Stimulated activated CD8-positive, alpha-beta memory T cell treated with anti-CD3 and anti-CD28 coated beads, Interleukin-2, amount 100 ng/mL, for 1 hour (primary cell): ENCODE measurements at places on chromosomes 16 and 17.

DNA sequence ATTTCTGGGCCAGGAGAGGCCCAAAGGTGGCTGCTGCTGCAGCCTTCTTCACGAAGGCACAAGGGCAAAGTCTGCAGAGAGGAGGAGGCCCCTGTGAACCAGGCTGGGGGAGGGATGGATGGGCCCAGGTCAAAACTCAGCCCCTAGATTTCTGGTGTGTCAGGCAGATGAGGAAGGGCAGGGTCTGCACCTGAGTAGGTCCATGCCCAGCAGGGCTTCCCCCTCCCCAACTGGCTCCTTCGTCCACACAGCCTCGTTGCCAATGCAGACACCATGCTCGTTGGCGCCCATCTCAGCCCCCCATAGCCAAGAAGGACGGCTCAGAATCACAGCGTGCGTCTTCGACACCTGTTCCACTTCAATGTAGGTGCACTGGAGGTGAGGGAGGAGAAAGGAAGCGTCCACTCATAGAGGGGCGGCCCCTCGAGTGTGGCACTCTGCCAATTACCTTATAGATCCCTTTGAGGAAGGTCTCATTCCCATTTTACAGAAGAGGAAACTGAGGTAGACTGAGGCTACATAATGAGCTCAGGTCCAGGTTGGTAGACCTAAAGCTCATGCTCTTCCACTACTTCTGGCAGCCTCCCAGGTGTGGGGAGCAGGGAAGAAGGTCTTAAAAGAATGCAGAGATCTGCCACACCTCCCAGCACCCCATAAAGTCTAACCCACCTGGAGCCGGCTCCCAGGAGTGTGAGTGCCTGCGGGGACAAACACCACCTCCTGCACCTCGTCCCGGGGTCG lies 902 bp downstream of the SCRN2 start:
- DNase-seq = no peak

DNA sequence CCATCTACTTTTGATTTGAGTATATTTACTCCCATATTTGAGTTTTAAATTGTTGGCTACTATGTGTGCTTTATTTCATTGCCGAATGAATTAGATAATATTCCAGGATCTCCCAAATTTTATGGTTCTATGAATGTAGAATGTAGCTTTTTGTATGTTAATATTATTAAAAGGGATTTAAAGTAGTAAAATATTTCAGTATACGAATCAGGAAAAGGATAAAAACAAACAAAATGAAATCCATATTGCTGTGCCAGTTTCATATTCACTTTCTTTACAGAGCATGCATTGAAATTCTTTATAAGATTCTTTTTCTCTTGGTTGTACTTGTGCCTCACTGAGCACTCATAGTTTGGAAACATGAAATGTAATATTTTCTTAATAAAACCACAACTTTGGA lies 155.1 kb downstream of the CHD9 start:
- no peak for DNase-seq

DNA sequence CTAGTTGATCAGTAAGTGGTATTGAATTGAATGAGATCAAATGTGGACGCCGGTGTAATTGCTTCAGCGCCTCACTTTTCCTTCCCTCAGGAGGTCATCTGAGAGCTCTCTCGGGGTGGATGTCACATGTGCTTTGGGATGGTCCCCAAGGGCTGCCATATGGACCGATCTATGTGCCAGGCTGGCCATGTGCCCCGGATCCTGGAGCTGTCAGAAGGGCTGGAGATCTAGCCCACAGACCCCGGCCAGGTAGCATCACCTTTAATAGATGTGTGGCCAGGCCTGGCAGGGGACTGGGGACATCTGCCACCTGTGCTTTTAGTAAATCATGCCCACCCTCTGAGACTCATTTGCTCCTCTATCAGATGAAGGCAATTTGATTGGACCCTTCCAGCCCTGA lies 95.3 kb upstream of the CRHR1 start:
- no peak for DNase-seq

DNA sequence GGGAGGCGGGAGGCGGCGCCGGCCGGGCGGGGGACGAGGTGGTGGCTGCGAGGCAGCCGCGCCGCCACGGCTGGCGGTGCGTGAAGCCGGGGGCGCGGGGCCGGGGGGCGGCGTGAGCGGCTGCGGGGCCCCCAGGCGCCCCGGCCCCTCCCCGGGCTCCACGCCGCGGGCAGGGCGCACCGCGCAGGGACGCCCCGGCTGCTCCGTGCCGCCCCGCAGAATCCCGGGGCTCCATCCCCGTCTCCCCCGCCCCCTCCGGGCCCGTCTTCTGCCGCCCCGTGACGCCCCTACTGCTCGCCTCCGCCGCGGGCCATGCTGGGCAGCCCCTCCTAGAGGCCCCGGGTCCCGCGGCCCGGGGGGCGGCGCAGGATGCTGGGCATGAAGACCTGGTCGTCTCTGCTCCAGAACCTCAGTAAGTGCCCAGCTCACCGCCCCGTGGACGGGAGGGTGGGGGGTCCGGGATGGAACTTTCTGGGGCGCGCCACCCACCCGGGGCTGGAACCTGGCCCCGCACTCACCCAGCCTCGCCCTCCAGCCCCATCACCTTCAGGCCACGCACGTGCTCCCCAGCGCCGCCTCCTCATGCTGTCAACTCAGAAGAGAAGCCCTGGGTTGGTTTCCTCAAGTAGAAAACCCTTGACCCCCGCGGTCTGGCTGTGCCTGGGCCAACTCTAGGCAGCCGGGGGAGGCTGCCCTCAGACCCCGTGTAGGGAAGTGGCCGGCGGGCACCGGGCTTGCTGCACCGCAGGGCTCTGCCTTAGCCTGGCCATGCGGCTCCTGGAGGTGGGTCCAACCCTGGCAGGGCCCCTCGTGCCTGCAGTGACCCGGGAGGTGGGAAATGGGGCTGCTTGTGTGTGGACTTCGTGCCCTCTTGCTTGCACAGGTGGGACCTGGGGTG lies 150.2 kb upstream of the GSE1 start:
- DNase-seq = no peak

DNA sequence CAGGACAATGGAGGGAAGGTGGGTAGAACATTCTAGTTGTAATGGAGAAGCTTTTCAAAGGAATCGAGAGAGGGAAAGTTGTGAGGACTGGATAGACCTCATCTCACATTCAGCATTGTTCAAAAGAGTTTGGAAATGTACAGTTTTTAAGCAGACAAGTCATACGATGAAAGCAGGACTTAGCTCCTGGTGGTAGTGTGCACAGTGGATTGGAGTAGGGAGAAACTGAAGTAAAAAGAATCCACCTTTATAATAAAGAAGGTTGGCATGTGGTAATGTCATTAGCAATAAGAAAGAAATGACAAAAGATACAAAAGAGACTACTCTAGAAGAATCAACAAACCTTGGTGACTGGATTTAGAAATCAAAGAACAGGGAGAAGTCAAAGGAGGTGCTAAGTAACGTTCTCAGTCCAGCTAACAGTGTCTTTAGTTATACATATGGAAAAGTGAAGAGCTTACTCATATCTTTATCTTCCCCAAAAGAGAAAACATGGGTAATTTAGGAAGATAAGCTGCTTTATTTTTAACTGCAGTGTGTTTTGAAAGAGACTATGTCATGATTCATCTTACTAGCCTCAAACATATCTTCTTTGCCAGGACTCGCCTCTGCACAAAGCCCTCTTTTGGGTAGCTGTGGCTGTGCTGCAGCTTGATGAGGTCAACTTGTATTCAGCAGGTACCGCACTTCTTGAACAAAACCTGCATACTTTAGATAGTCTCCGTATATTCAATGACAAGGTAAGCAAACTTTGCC lies 18.7 kb upstream of the EVI2A start:
- DNase-seq = no peak

- DNase-seq = no peak
Measured at GRCh38 chr17:29195465-29196081, 15.4 kb upstream of the MYO18A start.

DNA sequence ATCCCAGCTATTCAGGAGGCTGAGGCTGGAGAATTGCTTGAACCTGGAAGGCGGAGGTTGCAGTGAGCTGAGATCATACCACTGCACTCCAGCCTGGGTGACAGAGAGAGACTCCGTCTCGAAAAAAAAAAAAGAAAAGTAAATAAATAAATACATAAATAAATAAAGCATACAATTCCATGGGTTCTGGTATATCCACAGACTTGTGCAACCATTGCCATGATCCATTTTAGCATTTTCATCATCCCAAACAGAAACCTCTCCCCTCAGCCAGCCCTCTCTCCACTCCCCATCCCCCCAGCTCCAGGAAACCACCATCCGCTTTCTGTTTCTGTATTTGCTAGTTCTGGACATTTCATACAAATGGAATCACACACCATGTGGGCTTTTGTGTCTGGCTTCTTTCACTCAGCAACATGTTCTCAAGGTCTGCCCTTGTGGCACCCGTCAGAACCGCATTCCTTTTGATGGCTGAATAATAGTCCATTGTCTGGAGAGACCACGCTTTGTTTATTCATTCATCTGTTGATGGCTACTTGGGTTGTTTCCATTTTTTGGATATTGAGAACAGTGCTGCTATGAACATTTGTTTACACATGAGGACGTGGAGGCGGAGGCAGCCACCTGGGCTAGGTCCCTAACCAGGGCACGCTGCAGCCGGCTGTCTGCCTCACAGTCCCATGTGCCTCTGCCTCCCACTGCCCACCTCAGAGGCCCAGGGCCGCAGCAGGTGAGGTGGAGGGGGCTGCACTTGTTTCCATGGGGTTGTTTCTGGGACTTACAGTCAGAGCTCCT lies 76.2 kb downstream of the NT5M start:
- no peak for DNase-seq

GRCh38 chr17:8823279-8823678 lies 24.1 kb upstream of the MFSD6L start:
- DNase-seq = no peak

- no peak for DNase-seq
Measured at GRCh38 chr16:79503511-79503910, 97.0 kb downstream of the MAF start.

DNA sequence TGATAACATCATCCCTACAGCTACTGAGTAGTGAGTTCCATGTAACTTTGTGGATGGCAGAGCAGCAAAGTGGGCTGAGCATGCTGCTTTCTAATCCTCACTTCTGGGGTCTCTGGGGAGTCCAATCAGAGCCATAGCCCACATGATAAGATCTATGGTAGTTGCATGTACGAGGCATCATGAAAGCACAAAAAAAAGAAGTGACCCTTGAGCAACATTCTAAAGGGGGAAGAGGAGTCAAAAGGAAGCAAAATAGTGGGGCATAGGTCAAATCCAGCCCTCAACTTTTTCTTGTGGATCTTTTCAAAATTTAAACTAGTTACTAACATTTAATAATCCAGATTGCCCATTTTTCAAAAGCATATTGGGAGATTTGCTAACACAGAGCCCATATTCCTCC lies 208.5 kb upstream of the TOX3 start:
- no peak for DNase-seq

DNA sequence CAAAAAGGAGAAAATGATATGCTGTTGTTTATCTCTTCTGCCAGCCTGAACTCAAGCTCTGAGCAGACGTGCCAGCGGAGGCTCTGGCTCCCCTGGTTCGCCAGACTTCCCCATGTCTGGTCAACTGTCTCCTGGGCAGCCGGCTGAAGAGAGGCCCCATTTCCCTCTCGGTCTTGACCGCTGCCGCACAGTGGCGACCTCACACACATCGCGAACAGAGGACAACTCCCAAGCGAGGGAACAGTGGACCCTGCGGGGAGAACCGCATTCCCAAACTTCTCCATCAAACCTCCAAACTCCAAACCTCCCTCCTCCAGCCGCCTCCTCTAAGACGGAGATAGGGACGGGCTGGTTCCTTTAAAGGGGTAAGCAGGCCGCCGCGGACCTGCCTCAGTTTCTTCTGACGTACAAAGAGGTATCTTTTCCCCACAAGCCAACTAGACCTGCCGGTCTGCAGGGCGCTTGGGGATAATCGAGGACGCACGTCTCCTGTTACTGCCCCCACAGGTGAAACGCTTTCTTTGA lies 24.9 kb upstream of the RFFL start:
- DNase-seq = no peak

GRCh38 chr17:9905902-9906301 lies 831 bp upstream of the RCVRN start:
- no peak for DNase-seq

GRCh38 chr17:49393491-49394255 lies 21.0 kb downstream of the PHB1 start:
- DNase-seq = no peak

DNA sequence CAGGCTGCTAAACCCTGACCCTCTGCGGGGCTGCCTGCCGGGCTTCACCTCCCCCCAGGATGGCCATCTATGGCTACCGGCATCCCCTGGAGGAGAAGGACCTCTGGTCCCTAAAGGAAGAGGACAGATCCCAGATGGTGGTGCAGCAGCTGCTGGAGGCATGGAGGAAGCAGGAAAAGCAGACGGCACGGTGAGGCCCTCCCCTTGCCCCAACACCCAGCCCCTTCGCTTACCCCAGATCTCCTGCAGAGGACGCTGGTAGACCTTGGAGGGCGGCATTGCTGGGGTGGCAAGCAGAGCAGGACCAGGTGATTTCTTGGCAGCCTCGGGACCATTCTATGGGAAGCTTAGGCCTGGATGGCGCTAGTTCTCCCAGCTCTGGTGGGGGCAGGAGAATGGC lies 24.5 kb downstream of the ABCC3 start:
- DNase-seq = no peak

DNA sequence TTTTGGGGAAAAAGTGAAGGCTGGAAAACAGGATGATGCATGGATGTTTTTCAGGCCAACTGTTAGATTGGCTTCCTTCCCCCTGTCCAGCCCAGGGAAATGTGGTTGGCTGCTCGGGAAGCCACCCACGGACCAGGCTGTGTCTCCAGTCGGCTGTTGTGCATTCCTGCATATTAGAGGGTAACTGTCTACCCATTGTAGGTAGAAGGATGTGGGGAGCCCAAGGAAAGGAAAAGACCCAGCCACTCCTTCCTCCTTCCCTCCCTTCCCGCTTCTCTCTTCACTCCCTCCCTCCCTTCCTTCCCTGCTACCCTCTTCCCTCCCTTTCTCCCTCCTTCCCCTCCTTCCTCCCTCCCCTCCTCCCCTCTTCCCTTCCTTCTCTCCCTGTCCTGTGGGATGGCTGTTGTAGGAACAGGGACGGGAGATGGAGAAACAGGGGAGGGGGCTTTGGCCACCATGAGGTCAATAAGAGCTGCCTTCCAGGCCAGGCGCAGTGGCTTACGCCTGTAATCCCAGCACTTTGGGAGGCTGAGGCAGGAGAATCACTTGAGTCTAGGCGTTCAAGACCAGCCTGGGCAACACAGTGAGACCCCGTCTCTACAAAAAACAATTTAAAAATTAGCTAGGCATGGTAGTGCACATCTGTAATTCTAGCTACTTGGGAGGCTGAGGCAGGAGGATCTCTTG lies 16.9 kb downstream of the SYT17 start:
- no peak for DNase-seq

DNA sequence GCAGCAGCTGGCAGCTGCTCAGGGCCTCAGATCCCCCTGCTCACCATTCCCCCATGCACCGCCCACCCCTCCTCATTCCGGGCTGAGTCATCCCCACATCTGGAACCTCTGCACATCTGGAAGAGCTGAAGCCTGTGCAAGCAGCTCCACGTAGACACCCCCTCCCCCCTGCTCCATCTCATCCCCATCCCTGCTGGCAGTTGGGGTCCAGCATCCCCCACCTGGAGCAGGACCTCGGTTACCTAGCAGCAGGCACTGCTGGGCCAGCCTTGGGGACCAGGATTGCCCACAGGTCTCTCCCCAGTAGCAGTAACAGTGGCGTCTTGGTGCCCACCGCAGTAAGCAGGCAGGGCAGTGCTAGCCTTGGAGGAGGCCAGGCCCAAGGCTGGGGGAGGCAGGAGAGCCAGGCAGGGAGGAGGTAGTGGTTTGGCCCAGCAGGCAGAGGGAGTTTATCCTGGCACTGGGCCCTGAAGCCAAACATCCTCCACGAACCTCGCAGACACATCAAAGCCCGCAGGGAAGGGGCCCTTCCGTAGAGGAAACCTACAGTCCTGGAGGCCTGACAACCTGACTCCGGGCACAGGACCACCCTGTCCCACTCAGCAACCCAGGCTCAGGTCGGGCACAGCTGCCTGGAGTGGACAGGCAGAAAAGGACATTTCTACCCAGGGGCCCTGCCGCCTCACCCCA lies 7.7 kb upstream of the TMEM92 start:
- DNase-seq = no peak
